ENCODE measurements at places on chromosomes 12 and 14.
A peak's percentile ranks its signal among the peaks of the same experiment; 100 is the strongest.

- no peak for DNase-seq
Measured at GRCh38 chr12:70096759-70097410, 146.3 kb upstream of the CNOT2 start.

DNA sequence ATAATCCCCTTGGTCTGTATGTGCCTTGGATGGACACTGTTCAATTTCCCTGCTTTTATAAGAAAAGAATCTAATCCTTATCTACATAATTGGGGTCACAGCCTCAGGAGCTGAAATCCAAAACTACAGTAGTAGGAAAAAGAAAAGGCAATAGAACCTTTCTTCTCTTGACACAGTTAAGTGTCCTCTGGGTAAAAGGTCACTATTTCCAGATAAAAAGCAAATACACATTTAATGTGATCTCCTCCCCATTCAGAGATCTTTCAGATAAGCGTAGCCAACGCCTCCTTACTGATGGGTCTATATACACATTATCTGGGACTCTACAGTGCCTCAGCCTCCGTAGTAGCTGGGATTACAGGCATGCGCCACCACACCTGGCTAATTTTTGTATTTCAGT lies 73.4 kb downstream of the CLIP1 start:
- no peak for DNase-seq

DNA sequence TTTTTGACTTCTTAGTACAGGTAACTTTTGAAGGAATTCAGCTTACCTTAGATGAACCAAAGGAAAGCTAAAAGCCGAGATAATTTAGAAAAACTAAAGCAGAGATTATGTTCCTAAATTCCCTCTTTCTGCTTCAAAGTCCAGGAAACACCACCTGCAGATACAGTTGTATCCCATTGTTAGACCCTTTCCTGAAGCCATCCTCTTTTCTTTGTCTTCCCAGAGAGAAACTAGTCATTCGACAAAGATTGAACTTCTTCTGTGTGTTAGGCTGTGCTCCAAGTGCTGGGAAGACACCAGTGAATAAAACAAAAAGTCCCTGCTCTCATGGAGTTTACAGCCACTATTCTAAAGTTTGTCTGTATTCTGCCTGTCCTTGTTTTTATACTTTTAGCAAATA lies 29.3 kb downstream of the PPM1A start:
- DNase-seq, result no peak

GRCh38 chr14:59595071-59595470 lies 18.5 kb upstream of the CCDC175 start:
- DNase-seq, result no peak

DNA sequence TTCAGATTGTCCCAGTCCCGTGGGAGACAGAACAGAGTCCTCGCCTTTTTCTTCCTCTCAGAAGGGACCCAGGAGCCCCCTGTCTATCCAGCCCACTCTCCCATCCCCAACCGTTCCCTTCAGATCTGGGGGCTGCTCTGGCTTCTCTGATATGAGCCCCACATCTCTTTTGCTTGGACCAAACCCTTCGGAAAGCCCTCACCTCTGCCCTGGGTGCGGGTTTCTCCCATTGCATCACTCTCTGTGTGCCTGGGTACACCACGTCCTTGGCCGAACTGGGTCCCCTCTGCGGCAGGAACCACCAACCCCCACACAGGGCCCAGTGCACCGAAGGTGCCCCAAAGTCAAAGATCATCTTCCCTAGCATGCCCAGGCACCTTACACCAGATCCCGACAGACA lies 87.8 kb downstream of the DICER1 start:
- no peak for DNase-seq

GRCh38 chr12:10968765-10969456 lies 17.8 kb downstream of the TAS2R50 start:
- DNase-seq, result no peak

DNA sequence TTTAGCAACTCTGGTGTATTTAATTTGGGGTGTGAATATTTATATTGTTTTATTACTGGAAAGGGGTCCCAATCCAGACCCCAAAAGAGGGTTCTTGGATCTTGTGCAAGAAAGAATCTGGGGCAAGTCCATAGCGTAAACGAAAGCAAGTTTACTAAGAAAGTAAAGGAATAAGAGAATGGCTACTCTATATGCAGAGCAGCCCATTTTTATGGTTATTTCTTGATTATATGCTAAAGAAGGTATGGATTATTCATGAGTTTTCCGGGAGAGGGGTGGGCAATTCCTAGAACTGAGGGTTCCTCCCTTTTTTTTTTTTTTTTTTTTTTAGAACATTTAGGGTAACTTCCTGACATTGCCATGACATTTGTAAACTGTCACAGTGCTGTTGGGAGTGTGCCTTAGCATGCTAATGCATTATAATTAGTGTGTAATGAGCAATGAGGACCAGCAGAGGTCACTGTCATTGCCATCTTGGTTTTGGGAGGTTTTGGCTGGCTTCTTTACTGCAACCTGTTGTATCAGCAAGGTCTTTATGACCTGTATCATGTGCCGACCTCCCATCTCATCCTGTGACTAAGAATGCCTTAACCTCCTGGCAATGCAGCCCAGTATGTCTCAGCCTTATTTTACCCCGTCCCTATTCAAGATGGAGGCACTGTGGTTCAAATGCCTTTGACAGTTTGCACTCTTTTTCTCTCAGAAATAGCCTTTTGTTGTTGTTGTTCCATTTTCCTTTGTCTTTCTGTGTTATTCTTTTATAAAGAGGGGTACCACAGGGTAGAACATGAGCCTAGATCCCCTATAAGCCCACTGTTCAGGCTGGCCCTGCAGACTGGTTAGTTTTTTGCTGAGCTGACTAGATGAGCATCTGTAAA lies 75.5 kb upstream of the DCD start:
- no peak for DNase-seq

- DNase-seq, result no peak
Measured at GRCh38 chr12:92993259-92993658, 64.2 kb upstream of the EEA1 start.

DNA sequence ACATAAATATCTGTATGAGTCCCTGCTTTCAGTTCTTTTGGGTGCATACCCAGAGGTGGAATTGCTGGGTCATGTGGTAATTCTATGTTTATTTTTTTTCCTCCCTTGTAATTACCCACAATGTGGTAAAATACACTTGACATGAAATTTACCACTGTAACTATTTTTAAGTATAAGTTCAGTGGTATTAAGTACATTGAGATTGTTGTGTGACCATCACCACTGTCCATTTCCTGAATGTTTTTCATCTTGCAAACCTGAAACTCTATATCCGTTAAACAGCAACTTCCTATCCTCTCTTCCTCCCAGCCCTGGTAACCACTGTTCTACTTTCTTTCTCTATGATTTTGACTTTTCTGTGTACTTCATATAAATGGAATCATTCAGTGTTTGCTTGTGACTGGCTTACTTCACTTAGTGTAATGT lies 51.4 kb downstream of the BORCS5 start:
- DNase-seq, result no peak

DNA sequence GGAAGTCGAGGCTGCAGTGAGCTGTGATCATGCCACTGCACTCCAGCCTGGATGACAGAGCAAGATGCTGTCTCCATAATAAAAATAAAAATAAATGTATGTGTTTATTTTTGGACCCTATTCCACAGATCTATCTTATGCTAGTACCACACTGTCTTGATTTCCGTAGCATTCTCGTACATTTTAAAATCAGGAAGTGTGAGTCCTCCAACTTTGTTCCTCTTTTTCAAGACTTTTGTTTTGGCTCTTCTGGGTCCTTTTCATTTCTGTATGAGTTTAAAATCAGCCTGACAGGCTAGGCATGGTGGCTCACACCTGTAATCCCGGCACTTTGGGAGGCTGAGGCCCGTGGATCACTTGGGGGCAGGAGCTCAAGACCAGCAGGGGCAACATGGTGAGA lies 25.8 kb downstream of the DAO start:
- no peak for DNase-seq

GRCh38 chr12:127767656-127768055 lies 499.3 kb upstream of the TMEM132C start:
- DNase-seq, result no peak

- DNase-seq, result no peak
Measured at GRCh38 chr14:69370061-69370460, 28.0 kb downstream of the ERH start.

DNA sequence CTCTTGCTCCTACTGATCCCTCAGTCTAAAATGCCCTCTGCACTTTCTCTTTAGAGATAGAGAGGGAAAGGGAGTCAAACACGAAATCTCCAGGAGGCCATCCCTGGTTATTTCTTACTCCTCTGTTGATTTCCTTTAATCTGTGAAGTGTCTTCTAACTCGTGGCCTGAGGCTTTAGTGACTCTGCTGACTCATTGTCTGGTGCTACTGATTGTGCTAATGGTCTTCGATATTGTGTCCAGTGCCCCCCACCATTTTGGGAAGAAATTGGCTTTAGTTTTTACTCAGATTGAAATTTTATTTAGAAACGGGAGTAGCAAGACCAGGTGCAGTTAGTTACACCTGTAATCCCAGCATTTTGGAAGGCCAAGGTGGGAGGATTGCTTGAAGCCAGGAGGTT lies 839 bp downstream of the CLEC9A start:
- no peak for DNase-seq

DNA sequence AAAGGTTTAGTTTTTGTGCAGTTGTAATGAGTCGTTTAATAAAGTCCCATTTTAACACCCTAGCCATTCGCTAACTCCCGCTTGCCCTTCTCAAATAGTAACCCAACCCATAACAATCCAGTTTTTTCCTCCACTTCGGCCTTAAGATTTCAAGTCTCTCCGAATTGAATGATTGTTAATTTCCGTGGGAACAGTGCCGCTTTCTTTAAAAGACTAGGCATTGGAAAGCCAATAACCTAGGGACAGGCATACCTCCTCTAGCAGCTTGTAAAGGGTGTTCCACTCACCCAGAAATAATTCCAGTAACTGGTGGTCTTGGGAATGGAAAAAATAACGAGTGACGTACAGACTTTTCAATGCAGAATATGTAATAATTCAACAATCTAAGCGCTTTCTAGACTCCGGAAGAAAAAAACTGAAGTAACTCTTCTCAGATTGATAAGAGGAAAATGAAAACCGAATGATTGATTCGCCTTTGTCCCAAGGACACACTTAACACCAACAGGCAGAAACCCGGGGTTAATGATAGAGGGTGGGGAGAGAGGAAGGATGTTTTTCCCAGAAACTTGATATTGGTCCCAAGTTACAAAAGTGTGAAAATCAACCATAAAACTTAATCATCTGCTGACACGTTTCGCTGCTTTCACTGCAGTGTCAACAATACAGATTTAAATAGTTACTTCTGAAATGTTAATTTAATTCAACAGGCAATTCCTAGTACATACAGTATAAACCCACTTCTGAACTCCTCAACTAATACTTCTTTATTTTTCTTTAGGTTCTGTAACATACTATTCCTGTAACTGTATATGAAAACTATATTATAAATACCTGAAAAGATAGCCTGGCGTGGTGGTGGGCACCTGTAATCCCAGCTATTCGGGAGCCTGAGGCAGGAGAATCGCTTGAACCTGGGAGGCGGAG lies 1.0 kb upstream of the SINHCAF start:
- DNase-seq, result no peak

- DNase-seq, result no peak
Measured at GRCh38 chr12:19404242-19404880, 34.9 kb upstream of the AEBP2 start.

- DNase-seq, result peak; percentile 51
Measured at GRCh38 chr12:53205747-53206419, 1.2 kb downstream of the ITGB7 start.

- no peak for DNase-seq
Measured at GRCh38 chr14:32256576-32256975, 53.5 kb upstream of the RNU6-8 start.

GRCh38 chr12:53564278-53564677 lies 57.0 kb upstream of the NPFF start:
- no peak for DNase-seq

DNA sequence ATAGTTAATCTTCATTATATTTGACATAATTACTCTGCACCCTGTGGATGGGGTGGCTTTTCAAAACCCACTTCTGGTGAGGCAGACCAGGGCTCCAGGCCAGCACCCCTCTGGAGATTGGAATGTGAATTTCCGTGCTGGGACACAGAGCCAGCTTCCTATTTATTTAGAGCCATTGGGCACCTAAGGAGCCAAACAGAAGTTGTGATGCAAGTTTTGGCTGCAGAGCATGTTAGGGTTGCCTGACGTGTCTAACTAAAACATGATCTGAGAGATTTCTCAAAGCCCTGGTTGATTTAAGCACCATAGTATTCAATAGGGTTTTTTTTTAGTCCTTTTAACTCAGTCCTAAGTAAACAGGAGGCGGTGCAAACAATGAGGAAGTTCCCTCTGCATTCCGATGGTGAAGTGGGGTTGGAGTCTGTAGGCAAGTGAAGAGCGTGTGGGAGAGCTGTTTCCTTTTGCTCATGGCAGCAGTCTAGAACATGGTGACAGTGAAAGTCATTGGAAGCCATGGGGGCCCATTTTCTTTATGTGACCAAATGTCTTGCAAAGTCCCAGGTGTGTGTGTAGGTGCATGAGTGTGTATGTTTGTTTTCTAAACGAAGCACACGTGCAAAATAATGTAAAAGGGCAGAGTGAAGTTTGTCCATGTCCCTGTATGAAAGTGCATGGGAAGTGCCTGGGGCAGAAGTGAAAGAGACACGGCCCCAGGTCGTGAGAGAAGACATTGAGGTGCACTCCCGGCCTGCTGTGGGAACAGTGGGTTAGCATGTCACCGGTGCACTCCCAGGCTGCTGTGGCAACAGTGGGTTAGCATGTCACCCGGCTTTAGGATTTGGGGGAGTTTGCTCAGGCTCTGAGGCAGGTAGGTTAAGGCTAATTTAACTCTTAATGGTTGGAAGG lies 117.7 kb downstream of the PRKCH start:
- DNase-seq, result no peak

- DNase-seq, result no peak
Measured at GRCh38 chr12:119840582-119840981, 36.5 kb downstream of the CIT start.

GRCh38 chr14:91770185-91770584 lies 38.3 kb upstream of the CATSPERB start:
- DNase-seq, result no peak

GRCh38 chr12:124716208-124717130 lies 147.2 kb downstream of the SCARB1 start:
- no peak for DNase-seq

- DNase-seq, result no peak
Measured at GRCh38 chr14:39621223-39621622, 189.0 kb upstream of the FBXO33 start.
